Glutamatergic neuron (in vitro differentiated cells): ENCODE measurements at places on chromosomes 11 and 22. TPM values are rescaled to one million over a fixed set of nuclear protein-coding genes. Genes with fewer than 3 reads are reported as not detected.

Gene TEX12
- total RNA-seq: not detected

Gene CD3G
- 0.39 TPM for total RNA-seq

Gene RAC2
- total RNA-seq: not detected

Gene TMEM191B
- 42.7 TPM for total RNA-seq

Gene TRIM49
- 1.1 TPM for total RNA-seq

Gene HTR3A
- 14.5 TPM for total RNA-seq

- DNase-seq: no peak
Observed at GRCh38 chr11:131943295-131943694, 572.9 kb downstream of the NTM start.

- no peak for DNase-seq
Observed at GRCh38 chr11:102204174-102204573, 93.9 kb downstream of the YAP1 start.

DNA sequence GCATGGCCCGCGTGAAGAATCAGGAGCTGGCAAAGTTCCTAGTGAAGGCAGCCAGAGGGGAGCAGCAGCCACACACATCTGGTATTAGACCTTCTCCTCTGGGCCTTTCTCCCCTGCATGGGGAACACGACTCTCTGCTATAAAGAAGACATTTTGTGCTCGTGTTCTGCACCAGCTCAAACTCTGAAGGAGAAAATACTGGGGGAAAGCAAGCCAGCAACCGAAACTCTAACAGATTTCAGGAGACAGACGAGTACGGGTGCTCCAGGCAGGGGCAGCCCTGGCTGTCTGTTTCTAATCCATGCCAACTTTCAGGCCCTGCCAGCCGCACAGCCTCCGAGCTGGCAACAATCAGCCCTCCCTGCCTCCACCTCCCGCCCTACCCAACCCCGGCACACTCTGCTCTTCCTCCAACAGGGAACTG is 296.3 kb downstream of the BRD1 start:
- DNase-seq: no peak

- DNase-seq: no peak
Observed at GRCh38 chr11:33893711-33894397, 2.0 kb upstream of the LMO2 start.

DNA sequence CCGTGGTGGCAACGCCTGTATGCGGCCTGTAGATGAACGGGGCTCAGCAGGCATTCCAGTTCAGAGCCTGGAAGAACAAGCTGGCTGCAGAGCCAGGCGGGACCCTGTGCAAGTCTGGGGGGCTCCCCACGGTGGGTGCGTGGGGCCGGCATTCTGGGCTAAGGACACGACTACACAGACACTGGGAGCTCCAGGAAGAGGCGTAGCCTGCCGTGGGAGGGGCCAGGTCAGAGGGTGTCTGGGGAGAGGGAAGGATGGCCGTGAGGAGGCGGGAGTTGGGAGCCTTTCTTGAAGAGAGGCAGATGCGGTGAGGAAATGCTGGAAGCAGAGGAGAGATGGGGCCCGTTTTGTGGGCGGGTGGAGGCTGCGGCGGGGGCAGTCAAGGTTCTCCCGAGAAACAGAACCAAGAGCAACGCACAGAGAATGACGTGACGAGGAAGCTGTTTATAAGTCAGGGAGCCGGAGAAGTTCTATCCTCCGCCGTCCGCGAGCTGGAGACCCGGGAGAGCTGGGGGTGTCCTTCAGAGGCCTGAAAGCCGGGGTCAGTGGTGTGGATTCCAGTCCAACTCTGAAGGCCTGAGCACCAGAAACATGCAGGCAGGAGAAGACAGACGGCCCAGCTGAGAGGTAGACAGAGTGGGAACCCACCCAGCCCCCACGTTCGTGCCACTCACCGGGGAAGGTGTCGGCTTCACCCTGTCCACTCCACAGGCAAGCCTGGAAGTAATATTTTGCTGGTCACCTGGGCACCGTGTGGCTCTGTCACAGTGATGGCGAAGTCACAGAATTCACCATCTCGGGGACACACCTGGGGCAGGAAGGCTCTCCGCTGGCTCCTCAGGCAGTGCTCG is 529.6 kb downstream of the BRD1 start:
- DNase-seq: no peak

DNA sequence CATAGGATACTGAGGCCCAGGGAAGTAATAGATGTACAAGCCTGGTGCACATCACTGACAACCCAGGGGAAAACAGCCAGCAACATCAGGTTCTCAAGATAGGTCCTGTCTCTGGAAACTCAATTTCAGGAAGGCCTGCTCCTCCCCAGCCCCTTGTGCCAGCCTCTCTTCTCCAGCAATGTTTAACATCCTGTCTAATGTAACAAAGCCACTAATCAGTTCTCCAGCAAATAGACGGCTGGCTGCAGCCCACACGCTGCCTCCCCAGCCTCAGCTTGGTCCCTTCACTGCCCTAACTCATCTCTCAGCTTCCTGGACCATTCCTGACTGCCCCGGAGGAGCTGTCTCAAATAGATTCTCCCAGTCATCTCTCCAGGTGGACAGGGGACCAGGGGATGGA is 37.8 kb downstream of the RPL27A start:
- no peak for DNase-seq

DNA sequence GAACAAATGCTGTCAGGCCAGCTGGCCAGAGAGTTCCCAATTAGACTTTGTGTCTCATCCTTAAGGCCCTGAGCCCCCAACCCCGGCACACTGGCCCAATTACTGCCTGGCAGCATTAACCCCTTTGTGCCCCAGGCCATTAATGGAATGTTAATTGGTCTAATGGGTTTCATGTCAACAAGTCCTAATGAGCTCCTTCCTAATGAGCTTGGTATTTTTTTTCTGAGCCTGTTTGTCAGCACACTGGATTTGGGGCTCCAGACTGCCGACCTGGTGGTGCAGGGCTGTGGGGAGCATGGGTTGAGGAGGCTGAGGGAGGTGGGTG is 148.8 kb downstream of the FEZ1 start:
- no peak for DNase-seq

GRCh38 chr11:78493413-78493975 is 75.9 kb upstream of the GAB2 start:
- DNase-seq: no peak

DNA sequence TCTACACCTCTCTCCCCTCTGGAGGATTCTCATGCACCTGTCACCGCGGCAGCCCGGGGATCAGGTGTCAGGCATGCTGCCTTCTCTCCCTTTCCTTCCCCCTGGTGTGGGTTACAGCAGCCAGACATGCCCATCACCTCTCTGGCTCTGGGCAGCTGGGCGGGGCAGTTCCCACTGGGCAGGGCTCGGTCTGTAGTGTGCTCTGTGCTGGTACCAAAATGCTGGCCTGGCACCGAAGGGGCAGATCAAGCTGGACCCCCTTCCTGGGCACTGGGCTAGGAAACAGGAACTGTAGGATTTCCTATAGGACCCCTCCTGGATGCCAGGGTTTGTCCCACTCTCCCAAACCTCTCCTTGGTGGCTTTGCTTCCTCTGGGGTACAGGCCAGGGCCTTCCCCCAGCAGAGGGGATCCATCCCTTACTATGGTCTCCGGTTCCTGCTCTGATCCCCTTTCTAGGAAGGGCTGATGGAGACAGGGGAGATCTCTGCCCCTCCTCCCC is 821 bp downstream of the GAL3ST1 start:
- DNase-seq: no peak

- no peak for DNase-seq
Observed at GRCh38 chr11:69094111-69094914, 45.6 kb downstream of the TPCN2 start.

DNA sequence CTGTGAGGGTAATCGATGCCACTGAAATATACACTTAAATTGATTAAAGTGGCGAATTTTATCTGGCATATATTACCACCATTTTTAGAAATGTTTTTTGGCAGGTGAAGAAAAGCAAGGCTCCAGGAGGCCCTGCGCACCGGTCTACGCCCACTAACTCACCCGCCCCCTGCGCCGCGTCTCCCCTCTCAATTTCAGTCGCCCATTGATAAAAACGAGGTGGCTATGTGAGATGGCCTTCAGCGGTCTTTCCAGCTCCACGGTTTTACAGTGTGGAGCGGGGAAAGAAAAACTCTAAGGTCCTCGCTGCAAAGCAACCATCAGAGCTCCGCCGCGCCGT is 602 bp upstream of the AQP11 start:
- DNase-seq: no peak

- no peak for DNase-seq
Observed at GRCh38 chr11:95708681-95709080, 80.9 kb downstream of the FAM76B start.
